Fibroblast of skin of scalp (primary cell): ENCODE measurements at places on chromosomes 6 and 20.

- no peak for DNase-seq
Measured at GRCh38 chr6:8940356-8940755, 505.0 kb upstream of the SLC35B3 start.

DNA sequence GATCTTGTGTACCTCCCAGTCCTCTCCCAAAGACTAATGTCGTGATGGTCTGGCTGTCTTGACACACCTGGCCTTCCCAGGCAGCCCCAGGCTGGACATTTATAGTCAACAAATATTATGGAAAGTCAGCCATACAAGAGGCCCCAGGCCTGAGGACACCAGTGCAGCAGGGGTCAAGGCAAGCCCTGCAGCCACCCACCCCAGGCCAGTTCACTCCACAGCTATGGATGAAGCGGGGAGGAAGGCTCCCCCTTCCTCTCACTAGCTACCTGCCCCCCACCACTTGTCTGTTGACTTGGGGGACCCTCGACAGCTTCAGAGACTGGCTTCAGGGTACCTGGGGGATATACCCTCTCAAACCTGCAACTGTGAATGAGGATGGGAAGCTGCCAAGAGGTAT lies 132.1 kb downstream of the MRPL14 start:
- no peak for DNase-seq

GRCh38 chr6:144339859-144340452 lies 54.8 kb downstream of the UTRN start:
- DNase-seq = no peak

- DNase-seq = no peak
Measured at GRCh38 chr20:37649017-37649416, 44.8 kb upstream of the CTNNBL1 start.

GRCh38 chr20:35849706-35850105 lies 77.9 kb downstream of the PHF20 start:
- no peak for DNase-seq

DNA sequence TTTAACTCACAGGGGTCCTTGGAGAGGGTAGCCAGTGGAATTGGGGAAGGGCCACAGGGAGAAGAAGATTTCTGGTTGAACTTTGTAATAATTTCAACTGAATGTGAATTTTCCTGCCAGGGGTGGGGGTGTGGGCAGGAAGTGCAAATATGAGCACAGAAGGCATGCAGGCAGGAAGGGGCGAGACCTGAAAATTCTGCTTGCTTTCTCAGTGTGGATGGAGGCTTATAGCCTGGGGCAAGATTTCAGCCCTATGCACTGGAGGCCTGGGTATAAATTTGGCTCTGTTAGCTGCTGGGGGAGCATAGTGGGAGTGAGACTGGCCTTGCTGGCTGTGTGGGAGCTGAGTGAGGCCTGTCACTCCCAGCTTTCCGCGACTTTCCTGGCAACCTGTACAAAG lies 54.4 kb downstream of the PERP start:
- DNase-seq = no peak
